ENCODE measurements at places on chromosomes 16 and 17.

DNA sequence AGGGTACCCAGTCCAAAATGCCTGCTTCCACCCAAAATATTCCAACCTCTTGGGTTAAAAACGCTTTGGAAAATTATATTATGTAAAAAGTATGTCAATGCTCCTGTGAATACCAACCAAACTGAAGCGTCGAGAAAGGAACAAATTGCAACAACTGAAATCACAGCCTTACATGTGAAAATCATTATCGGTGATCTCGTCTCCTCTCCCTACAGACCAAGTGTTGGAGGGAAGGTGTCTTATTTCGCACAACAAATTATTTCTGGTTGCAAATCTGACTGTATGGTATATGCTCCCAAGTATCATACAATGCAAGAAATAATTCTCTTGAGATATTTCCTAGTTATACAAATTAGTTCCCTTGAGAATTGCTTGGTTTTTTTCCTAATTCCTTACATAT lies 89.3 kb upstream of the CDYL2 start:
- DNase-seq: no peak

- DNase-seq: no peak
These were observed 261 bp upstream of the B4GALNT2 start for GRCh38 chr17:49132317-49132698.

DNA sequence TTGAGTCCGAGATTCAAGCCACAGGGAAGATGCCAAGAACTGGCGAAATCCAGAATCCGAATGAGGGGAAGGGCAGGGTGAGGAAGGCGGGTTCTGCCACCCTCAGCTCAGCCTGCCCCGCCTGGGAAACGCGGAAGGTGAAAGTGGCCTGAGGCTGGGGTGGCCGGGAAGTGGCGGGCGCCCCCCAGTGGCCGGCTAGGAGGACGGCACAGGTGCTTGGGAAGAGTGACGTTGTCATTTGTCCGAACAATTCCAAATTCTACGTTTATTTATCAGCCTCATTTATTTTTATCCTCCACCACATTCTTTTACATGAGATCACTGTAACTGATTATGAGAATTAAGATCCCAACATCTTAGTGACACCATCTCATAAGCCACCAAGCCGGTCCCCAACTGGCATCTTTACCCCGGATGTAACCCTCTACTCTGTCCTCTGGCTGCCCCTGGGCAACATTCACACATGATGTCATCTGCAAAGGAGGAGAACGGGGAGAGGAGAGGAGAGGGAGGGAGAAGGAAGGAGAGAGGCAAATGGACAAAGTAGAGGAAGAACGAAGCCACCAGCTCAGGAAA lies 21.3 kb downstream of the SRCIN1 start:
- DNase-seq: no peak

GRCh38 chr16:83933885-83934683 lies 19.0 kb upstream of the OSGIN1 start:
- no peak for DNase-seq

DNA sequence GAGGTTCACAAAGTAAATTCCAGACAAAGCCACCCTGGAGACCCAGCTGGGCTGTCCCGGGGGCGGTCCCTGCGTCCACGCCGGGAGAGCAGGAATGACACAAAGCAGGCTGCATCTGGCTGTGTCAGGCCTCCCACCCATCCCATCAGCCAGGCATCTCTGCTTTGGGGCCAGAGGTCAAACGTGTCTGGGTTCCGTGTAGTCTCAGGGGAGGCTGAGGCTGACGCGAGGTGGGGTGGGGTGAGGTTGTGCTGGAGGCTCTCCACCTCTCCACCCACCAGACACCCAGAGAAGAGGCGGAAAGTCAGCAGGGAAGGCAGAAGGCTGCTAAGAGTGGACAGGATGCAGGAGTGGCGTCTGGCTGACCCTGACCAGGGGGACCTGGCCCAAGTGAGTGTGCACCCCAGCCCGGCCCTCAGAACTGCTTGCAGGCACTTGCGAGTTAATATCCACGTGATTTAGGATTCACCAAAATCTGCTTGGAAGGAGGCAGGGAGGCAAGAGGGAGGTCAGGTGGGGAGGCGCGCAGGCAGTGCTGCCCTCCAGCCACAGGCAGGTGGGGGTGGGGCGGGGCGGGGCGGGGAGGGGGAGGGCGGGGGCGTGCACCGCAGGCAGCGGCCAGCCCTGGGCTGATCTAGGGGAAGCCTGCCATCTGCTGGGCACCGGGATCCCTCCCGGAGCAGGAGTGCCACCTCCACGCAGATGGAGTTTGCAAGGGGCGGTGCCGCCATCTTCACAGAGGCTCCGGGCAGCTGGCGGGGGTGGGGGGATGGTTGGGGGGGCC lies 44.3 kb downstream of the TBC1D16 start:
- DNase-seq: peak; percentile 76

Measured in activated CD4-positive, CD25-positive, alpha-beta regulatory T cell (primary cell).